ENCODE measurements at places on chromosomes 7 and 10.

GRCh38 chr10:129869596-129870473, 94.2 kb downstream of the EBF3 start:
- DNase-seq = no peak

DNA sequence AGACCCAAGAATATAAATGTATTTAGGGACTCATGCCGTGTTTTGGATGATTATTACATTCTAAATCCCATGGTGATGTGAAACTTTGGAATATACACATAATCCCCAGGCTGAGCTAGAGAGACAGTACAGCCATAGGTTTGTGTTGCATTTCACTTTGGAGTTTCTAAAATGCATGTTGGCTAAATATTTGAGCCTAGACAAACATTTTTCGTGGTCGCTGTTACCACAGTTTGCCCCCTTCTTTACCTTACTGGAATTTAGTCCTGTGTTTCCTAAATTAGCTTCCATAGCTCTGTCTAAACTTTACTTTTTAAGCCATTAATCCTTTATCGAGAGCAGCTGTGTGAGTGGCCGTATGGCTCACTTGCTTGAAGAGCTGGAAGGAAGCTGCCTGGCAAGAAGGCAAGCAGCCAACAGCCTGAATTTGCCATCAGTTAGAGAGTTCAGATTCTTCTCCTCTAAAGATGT, 192.0 kb downstream of the BICC1 start:
- no peak for DNase-seq

GRCh38 chr10:130243015-130243414, 106.8 kb downstream of the GLRX3 start:
- DNase-seq = peak; percentile 1

- no peak for DNase-seq
Measured at GRCh38 chr7:471866-472639, 47.6 kb downstream of the PDGFA start.

- no peak for DNase-seq
Measured at GRCh38 chr7:89837515-89837914, 316.8 kb upstream of the STEAP1 start.
